ENCODE measurements at places on chromosomes 11 and 22.
A peak's percentile ranks its signal among the peaks of the same experiment; 100 is the strongest.

DNA sequence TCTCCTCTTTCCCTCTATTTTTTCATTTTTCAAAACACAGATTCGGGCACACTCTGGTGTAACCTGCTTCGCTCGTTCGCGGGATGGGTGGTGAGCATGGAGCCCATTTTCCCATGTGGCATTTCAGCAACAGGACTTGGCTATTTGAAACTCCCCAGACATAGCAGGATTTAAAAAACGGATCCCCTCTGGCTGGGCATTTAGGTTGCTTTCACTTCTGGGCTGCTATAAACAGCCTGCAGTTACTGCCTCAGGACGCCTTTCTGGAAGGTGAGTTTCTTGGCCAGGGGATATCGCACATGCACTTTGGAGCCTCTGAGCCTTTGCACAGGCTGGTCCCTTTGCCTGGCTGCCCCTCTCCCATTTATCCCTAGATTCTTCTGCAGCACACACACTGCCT, 2.8 kb upstream of the MPPED1 start:
- no peak for DNase-seq

- DNase-seq, result no peak
Observed at GRCh38 chr22:49616356-49617231, 211.1 kb downstream of the BRD1 start.

DNA sequence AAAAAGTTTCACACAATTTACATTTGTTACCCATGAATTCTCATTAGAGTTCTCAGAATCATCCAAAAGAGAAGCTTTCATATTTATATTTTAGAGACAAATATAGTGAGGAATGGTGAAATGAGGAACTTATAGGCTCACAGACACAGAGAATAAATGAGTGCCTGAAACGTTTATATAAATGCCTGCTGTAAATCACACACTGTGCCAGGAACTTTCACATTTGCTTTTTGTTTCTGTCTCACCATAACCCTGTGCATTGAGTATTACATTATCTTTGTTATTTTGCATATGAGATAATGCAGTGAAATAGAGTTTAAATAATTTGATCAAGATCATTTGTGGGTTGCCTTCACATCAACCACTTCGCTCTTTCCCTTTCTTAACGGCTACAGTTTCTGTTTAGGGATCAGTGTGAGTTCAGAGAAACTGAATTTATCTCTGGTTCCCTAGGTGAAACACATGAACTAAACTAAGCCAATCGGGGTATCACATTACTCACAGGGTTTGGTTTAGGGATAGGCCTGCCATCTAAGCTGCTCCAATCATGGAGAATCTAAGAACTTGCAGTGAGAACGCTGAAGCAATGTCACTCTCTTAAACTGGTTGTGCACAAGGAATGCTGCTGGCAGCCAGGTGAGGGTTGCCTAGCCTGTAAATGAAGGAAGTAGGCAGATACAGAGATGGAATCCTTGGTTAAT, 1339.2 kb upstream of the TENM4 start:
- DNase-seq, result no peak

- DNase-seq, result no peak
Observed at GRCh38 chr11:69636512-69637197, 4.3 kb upstream of the CCND1 start.

DNA sequence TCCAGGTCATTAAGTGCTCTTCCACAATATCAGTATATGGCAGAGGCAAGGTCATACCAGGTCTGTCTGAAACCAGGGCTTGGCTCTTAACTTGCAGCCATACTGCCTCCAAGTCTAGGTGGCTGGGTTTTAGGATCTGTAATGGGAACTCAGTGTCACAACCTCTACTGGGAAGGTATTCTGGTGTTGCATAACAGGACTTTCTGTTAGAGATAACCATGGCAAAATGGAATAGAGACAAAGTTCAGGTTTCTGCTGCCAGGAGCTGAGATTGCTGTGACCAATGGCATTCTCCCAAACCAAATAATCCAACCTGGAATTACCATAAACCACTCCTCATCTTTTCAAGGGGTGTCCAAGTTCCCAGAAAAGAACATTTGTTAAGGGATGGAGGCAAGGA, 6.8 kb upstream of the SAA1 start:
- DNase-seq, result no peak

- DNase-seq, result no peak
Observed at GRCh38 chr11:92765965-92766371, 203.5 kb upstream of the MTNR1B start.

GRCh38 chr11:87284306-87284705, 246.6 kb downstream of the TMEM135 start:
- DNase-seq, result no peak

GRCh38 chr11:69644962-69645675, 4.2 kb downstream of the CCND1 start:
- no peak for DNase-seq

DNA sequence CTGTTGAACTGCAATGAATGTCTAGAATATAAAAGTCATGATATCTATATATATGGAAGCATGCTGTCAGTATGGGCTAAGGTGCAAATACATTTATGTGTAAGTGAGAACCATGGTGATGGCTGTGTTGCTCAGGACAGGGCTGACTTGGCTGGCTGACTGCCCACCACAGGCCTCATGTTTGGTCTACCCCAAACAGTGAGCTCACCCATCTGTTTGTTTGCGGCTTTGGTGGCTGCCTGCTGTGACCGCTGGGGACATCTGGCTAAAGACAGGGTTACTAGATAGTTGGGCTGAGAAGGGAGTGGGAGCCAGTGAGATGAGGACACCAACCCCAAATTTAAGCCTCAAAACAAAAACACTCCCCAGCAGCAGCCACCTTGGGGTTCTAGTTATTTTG, 6.3 kb downstream of the CD44 start:
- no peak for DNase-seq

DNA sequence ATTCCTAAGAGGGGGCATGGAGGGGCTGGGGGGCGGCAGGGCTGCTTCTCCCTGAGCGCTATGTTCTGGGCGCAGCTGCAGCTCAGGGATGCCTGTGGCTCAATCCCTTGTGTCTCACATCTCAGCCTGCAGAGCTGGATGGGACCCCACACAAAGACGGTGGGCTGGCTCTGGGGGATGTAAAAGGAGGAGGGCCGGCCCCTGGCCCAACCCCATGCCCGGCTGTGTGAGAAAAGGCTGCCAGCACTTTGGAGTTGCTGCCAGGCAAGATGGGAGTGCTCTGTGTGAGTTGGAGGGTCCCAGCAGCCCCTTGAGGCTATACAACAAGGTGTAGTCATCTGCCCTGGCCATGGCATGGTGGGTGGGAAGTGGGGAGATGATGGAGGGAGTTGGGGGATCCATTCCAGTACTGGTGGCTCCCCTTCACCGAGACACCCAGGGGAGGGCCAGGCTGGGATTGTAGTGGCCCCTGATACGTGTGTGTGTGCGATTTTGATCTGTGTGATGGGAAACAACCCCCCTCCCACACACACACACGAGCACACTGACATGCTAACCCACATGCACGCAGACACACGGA, 1.3 kb upstream of the TBX10 start:
- no peak for DNase-seq

DNA sequence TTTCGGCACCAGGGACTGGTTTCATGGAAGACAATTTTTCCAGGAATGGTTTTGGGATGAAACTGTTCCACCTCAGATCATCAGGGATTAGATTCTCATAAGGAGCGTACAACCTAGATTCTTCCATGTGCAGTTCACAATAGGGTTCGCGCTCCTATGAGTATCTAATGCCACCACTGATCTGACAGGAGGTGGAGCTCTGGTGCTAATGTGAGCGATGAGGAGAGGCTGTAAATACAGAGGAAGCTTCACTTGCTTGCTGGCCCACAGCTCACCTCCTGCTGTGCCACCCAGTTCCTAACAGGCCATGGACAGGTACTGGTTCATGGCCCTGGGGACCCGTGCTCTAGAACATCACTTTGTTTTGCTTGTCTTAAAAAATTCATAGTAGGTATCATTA, 41.8 kb upstream of the AMPD3 start:
- no peak for DNase-seq

GRCh38 chr11:69566001-69566400, 75.0 kb upstream of the CCND1 start:
- DNase-seq, result no peak

DNA sequence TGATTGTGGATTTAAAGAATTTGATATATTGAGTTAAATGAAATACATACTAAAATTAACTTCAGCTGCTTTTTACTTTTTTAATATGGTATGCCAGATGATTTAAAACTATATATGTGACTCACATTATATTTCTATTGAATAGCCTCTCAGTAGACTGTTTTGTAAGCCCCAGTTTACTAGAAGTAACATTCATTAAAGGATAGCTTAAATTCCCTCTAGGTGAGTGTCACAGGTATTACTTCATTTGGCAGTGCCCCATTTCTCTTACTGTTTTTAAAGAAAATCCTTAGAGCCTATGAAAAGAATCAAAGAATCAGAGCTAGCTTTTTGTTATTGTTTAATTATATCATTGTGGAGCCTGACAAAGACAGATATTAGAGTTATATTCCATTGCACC, 48.6 kb downstream of the ZC3H12C start:
- DNase-seq, result no peak

DNA sequence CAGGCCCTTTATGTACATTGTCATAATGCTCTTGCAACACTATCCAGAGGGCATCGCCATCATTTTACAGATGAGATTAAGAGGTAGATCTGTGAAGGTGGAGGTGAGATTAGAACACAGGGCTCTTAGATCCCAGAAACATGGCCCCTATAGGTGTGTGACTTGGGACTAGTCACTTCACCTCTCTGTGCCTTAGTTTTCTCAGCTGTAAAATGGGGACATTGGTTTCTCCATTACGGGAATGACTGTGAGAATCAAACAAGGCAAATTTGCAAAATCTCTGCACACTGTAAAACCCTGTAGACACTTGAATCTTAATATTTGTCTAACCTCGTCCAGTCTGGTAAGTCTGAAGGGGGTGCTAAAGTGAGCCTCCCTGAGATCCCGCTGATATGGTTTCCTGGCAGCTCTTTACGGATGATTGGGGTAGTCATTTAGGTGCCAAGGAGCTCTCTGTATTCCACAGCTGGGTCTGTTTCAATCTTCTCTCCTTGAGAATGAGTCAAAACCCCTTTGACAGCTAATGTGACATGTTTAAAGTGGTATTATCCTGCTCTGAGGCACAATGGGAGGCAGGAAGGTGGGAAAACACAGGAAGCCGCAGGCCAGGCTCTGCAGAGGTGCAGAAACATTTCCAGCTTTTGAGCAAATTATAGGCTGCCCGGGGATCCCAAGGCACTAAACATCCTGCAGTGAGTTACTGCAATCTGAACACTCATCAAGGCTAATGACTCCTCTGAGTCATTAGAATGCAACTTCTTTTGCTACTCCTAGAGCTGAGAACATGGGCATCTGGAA, 140.8 kb downstream of the CCDC81 start:
- DNase-seq, result no peak

- peak; percentile 41 for DNase-seq
Observed at GRCh38 chr22:39316440-39317083, 2.9 kb downstream of the RPL3 start.

DNA sequence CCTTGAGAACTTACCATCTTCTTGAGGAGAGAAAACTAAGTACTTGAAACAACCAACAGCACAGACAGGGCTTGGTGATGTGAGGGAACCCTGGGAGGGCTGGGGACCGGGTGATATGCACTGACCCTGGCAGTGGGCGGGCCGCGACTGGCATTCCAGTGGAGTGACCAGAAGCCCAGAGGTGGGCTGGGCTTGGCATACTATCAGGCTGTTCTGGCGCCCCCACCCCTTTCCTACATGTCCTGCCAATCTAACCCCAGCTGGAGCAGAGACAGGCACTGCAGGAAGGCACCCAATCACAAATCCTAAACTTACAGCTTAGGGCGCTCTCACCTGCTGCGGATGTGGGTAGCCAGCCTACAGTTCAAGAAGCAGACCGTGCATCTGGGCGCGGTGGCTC, 54.0 kb upstream of the GCAT start:
- no peak for DNase-seq

- no peak for DNase-seq
Observed at GRCh38 chr22:20137671-20138416, 6.2 kb downstream of the ZDHHC8 start.

GRCh38 chr22:28034760-28035401, 115.8 kb upstream of the PITPNB start:
- DNase-seq, result no peak

- no peak for DNase-seq
Observed at GRCh38 chr22:28985581-28986290, 75.9 kb downstream of the C22orf31 start.

- DNase-seq, result no peak
Observed at GRCh38 chr22:24008022-24008283, 2.7 kb upstream of the GSTT4 start.

DNA sequence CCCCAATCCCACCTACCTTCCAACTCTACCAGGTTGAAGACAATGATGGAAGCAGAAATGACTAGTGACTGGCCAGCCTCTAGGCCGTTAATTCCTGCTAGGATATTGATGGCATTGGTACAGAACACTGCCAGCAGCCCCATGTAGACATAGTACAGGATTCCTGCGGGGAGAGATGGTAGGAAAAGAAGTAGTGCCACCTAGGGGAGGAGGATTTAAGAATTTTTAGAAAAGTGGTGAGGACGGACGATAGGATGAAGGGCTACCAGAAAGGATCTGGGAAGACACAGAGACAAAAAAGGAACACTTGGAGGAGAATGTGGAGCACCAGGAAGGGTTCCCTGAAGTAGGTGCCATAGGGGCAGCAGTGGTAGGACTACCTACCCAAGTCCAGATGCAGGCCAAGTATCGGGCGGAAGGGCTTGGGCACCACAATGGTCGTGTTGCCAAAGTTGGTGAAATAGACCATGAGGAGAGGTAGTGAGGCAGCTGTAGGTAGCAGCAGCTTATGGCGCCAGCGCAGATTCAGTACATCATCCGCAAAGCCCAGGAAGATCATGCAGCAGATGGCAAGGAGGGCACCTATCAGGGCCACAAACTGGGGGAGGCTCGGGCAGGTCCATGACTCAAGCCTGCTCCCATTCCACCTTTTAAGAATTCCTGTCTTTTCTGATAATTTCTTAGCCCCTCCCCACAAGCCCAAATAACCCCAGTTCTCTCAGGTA, 1.2 kb downstream of the DPAGT1 start:
- no peak for DNase-seq

DNA sequence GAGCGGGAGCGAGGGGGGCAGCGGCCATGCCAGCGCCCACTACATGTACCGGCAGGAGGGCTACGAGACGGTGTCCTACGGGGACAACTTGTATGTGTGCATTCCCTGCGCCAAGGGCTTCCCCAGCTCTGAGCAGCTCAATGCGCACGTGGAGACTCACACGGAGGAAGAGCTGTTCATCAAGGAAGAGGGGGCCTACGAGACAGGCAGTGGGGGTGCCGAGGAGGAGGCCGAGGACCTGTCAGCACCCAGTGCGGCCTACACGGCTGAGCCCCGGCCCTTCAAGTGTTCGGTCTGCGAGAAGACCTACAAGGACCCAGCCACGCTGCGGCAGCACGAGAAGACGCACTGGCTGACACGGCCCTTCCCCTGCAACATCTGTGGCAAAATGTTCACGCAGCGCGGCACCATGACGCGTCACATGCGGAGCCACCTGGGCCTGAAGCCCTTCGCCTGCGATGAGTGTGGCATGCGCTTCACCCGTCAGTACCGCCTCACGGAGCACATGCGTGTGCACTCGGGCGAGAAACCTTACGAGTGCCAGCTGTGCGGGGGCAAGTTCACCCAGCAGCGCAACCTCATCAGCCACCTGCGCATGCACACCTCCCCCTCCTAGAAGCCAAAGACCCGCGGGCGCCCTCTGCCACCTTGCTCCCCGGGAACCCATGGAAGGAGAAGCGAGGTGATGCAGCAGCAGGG, 20.9 kb upstream of the TMEM191C start:
- no peak for DNase-seq

- no peak for DNase-seq
Observed at GRCh38 chr11:126307706-126308105, 3.8 kb downstream of the DCPS start.

Measured in stimulated activated CD8-positive, alpha-beta memory T cell treated with anti-CD3 and anti-CD28 coated beads, Interleukin-7, amount 100 ng/mL, for 24 hours (primary cell).